ENCODE measurements at places on chromosomes 3 and 15.

DNA sequence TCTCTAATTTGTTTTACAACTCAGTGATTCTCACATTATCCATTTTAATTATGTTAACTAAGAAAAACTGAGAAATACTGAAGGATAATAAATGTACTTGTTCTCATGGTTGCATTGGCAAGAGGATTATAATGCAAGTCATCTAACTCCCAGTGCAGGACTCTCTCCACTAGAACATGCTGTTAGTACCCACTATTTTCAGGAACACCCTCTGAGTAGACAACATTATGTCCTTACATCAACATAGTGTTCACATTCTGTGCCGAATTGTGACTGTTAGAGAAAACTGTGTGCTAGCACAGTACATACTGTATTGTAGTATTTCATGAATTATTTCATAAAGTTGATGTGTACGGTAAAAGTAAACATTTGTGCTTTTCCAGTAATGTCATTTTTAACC is 80.1 kb downstream of the LEKR1 start:
- DNase-seq = no peak

- DNase-seq = no peak
Measured at GRCh38 chr15:47266566-47266965, 450.7 kb upstream of the SEMA6D start.

DNA sequence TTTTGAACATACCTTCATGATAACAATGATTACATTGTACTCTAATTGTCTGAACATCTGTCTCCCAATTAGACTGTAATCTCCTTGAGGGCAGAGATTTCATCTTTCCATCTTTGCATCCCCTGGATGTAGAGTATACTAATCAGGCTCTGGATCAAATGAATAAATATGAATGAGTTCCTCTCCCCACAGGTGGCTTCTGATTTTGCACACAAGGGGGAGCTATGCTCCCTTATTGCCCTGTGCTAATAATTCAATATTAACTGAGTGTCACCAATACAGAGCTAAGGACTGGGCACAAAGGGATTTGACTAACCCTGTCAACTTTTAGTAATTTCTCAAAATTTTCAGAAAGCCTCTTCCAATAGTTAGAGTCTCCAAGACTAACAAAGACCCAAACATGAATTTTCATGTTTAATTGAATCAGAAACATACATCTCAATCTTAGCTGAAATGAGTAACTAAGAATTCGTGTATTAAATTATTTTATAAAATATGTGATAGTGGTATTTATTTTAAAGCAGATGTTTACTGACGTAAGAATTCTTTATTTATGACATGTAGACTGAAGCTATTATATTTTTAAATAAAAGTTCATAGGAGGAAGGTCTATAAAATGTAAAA is 3.0 kb downstream of the DUOXA1 start:
- DNase-seq = no peak

- no peak for DNase-seq
Measured at GRCh38 chr3:119817583-119818363, 35.9 kb downstream of the NR1I2 start.

- DNase-seq = no peak
Measured at GRCh38 chr3:81496407-81497104, 264.9 kb downstream of the GBE1 start.

GRCh38 chr15:47746516-47746915 is 29.2 kb downstream of the SEMA6D start:
- no peak for DNase-seq

DNA sequence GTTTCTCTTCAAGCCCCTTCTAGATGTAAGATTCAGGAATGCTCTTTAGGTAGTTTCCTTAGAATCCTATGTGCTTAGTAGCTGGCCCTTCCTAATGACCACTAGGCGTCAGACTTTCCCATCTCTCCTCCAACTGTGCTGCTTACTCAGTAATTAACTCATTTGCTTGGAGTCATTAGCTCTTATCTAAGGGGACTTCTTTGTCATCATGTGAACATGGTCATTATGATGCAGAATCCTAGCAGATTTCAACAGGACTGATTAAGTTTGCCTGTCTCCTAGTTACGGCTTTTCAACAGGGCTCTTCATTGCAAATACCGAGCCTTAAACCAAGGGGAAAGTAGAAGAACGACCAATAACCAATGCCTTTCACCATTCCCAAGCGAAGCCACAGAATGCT is 46.4 kb downstream of the GJD2 start:
- DNase-seq = no peak

GRCh38 chr3:129658110-129658843 is 51.8 kb upstream of the PLXND1 start:
- DNase-seq = no peak

- no peak for DNase-seq
Measured at GRCh38 chr15:94387442-94387841, 156.1 kb downstream of the MCTP2 start.

DNA sequence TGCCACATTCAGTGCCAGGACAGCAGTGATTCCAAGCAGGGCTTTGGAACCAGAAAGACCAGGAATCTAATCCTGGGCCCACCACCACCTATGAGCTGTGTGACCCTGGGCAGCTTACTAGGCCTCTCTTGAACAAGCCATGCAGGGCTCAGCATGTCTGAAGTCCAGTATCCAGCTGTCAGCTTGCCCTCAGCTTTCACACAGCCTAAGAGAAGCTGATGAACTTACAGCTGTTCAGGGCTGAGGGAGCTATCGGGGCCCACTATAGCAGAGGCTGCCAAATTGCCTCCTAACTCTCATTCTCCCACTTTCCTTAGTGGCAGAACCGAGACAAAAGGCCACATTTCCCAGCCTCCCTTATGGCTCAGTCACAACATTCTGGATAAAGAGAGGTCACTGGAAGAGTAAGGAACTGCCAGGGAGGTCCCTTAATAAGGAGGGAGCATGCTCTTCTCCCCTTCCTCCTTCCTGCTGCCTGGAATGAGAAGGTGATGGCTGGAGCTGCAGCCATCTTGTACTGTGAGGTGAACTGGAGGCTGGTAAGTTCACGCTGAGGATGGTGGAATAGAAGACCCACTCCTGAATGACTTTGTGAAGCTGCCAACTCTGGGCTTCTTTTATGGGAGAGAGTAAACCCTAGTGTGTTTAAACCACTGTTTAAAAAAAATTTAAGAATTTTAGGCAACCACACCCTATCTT is 34.5 kb downstream of the FEM1B start:
- no peak for DNase-seq

- DNase-seq = no peak
Measured at GRCh38 chr3:39433642-39434041, 27.1 kb downstream of the RPSA start.

- DNase-seq = peak; percentile 45
Measured at GRCh38 chr3:179037351-179037750, 34.3 kb downstream of the ZMAT3 start.

DNA sequence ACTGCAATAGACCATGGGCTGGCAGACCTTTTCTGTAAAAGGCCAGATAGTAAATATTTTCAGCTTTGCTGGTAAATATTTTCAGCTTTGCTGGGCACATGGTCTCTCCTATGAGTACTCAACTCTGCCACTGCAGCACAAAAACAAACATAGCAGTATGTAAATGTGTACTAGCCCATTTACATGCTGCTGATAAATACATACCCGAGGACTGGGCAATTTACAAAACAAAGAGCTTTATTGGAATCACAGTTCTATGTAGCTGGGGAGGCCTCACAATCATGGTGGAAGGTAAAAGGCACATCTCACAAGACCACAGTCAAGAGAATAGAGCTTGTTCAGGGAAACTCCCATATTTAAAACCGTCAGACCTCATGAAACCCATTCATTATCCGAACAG is 793.0 kb downstream of the EDEM1 start:
- DNase-seq = no peak

GRCh38 chr3:22920006-22920405 is 283.1 kb upstream of the UBE2E2 start:
- no peak for DNase-seq

DNA sequence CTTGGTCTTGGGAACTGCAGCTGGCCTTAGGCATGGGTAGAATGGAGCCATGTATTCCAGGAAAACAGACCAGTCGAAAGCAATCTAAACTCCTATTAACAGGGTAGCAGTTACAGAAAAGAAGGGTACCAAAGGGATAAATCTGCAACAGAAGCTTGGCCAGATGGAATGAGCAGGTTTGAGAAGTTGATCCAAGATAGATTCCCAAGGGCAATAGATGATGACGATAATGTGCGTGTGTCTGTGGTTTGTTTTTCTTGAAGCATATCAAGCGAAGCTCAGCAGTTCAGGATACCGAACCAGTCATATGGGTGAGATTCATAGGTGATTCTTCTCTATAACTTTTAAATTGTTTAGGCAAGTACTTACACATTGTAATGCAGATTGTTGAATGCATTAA is 203.8 kb upstream of the SEMA6D start:
- DNase-seq = no peak

DNA sequence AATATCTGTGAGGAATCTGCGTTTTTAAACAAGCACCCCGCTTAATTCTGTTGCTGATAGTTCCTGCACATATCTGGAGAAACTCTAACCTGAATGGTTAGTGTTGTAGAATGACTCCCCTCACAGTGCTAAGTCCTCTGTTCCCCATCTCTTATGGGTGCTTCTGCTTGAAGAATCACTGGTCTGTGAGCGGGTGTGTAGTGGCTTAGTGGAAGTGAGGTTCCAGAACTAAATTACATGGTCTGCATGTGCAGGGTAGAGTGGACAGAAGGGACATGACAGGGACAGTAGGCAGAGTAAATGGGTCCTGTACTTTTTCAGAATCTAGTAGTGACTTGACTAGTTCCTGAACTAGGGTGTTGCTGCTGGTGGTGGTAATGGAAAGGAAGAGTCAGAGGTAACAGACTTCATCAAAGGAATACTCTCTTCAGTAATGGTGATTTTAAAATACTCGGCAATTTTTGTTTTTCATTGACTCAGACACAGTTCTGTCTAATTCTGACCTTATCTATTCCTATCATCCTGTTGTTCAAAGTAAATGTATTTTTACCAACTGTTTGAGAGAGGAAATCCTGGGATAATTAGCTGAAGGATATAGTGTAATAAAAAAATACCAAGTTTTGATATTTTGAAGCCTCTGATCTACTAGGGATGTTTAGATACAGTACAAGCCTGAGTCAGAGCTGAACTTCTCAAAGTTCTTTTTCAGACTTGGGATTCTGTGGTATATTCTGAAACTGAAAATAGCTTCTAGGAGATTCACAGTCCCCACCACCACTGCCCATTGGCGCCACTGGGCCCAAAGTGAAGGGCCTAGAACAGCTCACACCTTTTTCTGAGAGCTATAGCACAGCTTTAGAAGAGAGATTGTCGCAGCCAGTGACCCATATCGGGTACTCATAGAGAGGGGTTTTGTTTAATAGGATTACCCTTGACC is 55.5 kb downstream of the FNDC3B start:
- no peak for DNase-seq
